ENCODE measurements at places on chromosomes 7 and 10. TPM values are rescaled to one million over a fixed set of nuclear protein-coding genes. Genes with fewer than 3 reads are reported as not detected.
A peak's percentile ranks its signal among the peaks of the same experiment; 100 is the strongest.

- no peak overlapping the region for H3K27ac ChIP-seq
- H3K36me3 ChIP-seq = no peaks in the 10 kb centered on the region
- H3K4me1 ChIP-seq = no peaks in the 10 kb centered on the region
- no peak overlapping the region for H3K4me3 ChIP-seq
- no peak for DNase-seq
Measured at GRCh38 chr7:157805713-157806112, 468.9 kb downstream of the DNAJB6 start.

The IFT22 gene
- 12.9 TPM for total RNA-seq

DNA sequence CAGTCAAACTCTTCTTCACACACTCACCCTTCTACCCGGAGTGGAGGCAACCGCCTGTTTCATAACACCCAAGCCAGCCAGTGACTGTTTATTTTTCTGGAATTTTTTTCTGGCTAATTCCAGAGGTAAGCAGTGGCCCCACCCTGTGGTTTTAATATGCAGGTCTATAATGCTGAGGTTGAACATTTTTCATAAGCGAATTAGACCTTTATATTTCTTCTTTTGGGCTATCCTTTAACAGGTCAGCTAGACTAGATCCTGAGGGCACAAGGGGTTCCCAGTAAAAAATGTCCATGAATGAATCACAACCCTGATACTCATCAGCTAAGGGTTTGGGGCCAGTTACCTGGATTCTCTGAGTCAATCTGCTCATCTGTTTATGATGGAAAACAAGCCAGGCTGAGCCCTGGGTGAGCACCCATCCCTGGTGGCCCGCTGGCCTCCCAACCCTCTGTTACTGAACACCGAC, 76.2 kb downstream of the GRB10 start:
- H3K4me3 ChIP-seq = no peak overlapping the region
- no peaks in the 10 kb centered on the region for H3K36me3 ChIP-seq
- no peak for DNase-seq

DNA sequence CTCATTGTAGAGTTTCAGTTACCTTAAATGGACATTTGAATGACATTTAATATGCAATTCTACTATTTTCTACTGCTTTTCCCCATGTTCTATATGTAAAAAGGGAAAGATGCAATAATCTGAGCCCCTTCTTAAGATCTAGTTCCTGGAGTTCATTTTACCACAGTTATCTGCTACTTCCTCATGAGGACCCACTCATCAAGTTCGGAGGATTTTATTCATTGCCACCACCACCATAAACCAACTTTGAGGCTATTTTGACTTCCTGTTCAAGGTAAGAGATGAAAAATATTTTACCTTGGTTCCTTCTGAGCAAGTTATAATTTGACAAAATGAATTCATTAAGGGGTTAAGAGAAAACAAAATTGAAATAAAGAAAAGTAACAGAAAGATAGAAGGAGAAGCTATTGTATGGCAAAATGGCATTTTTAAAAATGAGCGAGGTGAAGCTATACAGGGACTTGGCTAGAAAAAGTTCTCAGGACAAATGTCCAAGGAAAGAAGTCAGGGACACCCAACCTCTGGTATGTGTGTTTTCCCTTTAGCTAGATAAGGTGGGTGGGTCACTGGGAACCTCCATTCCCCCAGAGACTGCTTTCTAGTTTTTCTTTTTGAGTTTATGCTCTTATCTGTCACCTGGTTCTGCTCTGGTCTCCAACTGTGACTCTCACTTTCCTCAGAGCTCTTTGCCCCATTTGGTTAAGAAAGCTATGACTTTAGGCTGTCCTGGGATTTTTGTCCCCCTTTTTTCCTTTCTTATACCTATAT, 14.9 kb upstream of the FAM3C start:
- H3K27ac ChIP-seq = no peak overlapping the region
- no peak overlapping the region for H3K4me3 ChIP-seq
- no peaks in the 10 kb centered on the region for H3K36me3 ChIP-seq
- no peaks in the 10 kb centered on the region for H3K4me1 ChIP-seq

DNA sequence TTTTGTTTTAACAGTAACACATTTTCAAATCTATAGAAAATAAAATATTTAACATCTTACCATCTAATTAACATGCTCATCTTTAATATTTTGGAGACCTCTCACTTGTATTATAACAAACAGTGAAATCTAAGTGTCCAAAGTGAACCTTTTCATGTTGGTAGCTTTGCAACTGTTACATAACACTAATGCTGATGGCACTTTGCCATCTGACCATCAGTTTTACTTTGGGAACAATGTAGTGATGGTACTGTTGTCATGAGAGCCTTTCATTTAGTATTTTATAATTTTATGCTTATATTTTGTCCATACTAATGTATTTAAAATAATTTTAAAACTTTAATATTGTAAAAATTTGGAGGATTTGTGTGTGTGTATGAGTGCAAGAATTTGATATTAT, 1017.0 kb upstream of the KCND2 start:
- no peak overlapping the region for H3K27ac ChIP-seq
- H3K27me3 ChIP-seq = no peaks in the 10 kb centered on the region
- H3K4me3 ChIP-seq = no peak overlapping the region
- DNase-seq = no peak

DNA sequence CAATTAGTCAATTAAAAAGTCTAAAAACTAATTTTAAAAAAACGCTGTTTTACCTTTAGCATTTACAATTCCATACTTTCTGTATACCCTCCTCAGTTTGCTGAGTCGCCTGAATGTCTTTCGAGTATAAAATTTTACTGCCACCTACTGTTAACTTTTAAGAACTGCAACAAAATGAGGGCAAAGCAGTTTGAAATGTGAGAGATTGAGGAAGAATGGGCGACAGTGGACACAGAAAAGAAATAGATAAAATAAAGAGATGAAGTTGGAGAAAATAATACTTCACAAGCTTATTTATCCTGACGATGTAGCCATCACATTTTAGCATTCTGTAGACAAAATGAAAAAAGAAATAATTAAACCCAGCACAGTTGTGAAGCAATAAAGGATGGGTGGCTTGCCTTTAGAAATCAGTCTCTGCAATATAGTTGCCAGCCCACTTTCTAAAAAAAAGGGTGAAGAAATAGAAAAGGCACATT, 110.8 kb upstream of the PTN start:
- H3K27ac ChIP-seq = no peak overlapping the region
- no peak overlapping the region for H3K4me3 ChIP-seq
- no peaks in the 10 kb centered on the region for H3K27me3 ChIP-seq
- DNase-seq = no peak

GRCh38 chr7:120060281-120060680, 212.7 kb upstream of the KCND2 start:
- no peaks in the 10 kb centered on the region for H3K4me1 ChIP-seq
- no peak overlapping the region for H3K4me3 ChIP-seq
- H3K27ac ChIP-seq = no peak overlapping the region
- H3K27me3 ChIP-seq = no peaks in the 10 kb centered on the region
- DNase-seq = no peak

DNA sequence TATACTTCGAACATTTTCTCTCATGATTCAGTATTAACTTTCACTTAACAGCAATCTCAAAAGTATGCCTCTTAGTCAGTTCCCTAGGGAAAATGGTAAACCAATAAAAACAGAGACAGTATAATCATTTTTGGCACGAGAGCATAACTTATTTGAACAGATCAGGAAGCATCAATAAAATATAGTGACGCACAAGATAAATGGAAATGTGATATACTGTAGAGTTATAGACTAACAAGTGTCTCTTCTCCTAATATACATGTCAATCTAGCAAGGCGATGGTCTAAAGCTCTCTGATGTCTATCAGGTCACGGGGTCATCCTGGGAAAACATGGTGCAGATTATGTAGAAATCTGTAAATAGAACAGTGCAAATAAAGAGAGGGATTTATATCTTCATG, 131.6 kb downstream of the HGF start:
- no peaks in the 10 kb centered on the region for H3K27me3 ChIP-seq
- no peaks in the 10 kb centered on the region for H3K36me3 ChIP-seq
- DNase-seq = no peak
- no peak overlapping the region for H3K27ac ChIP-seq

DNA sequence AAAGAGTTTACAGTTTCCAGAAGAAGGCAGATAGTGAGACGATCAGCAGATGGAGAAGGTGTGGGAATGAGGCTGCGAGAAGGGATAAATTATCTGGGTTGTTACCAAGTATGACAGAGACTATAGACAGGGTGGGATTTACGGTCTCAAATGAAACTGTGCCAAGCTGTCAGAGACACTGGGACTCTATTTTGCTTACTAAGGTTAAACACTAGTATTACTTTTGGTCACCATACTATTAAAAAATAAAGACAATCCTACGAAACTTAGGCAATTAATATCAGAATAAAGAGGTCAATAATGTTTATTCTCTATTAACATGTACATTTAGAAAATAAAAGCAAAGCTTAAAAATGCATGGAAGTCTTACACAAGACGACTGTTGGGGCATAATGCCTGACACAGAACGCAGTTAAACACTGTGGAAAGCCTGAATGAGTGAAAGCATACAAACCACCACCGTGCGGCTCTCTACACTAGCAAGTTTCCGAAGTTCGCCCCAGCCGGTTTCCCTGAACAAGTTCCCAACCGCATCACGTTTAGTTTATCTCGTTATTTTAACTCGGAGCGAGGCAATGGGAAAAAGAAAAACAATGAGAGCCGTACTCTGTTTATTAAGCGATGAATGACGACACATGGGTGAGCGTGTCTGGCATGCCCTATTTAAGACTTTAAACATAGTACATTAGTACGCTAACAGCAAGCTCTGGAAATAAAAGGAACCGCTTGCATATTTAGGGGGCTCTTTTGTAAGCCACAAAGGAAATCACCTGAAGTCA, 909 bp upstream of the CC2D2B start:
- no peaks in the 10 kb centered on the region for H3K36me3 ChIP-seq
- peak overlapping the region; percentile 83 for H3K27ac ChIP-seq
- peak overlapping the region; percentile 76 for H3K4me3 ChIP-seq
- H3K27me3 ChIP-seq = no peaks in the 10 kb centered on the region
- peak; percentile 63 for DNase-seq

The BLVRA gene
- 14.7 TPM for total RNA-seq

The MNX1 gene
- total RNA-seq = 27.4 TPM

- peak; percentile 23 for DNase-seq
- no peaks in the 10 kb centered on the region for H3K4me1 ChIP-seq
- peak overlapping the region; percentile 95 for H3K4me3 ChIP-seq
- no peak overlapping the region for H3K27ac ChIP-seq
Measured at GRCh38 chr7:149873970-149874643, 338 bp downstream of the ATP6V0E2 start.

The HMX3 gene
- total RNA-seq = 0.35 TPM

DNA sequence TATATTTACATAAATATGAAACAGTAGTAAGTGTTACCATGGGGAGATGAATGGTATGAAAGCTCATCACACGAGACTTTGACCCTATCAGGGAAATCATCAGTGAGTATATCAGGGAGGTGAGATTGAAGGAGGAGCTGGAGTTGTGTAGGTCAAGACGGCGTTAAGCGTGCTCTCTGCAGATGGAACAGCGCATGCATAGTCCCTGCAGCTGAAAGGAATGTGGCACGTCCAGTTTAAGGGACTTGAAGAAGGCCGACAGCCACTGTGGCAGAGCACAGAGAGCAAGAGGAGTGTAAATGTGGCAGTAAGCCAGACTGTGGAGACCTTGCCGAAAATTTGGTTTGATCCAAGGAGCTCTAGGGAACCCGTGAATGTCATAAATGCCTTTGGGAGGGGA, 38.9 kb downstream of the POU6F2 start:
- no peaks in the 10 kb centered on the region for H3K36me3 ChIP-seq
- H3K4me3 ChIP-seq = no peak overlapping the region
- H3K27ac ChIP-seq = no peak overlapping the region
- H3K27me3 ChIP-seq = no peaks in the 10 kb centered on the region
- H3K4me1 ChIP-seq = no peaks in the 10 kb centered on the region

DNA sequence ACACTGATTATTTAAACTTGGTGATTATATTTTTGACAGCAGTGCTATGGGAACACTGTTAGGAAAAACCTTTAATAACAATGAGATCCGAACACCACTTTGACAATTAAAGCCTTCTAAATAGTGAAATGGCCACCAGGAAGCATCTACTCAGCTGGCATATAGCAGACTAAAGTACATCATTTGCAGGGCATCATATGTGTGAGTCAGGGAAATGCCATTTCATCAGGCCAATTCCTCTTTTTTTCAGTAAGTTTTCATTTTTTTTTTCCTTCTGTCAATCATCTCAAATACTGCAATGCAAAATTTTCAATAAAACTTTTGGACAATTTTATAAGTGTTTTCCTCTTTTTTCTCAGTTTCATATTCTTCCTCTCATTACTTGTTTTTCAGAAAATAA, 521.4 kb upstream of the SEMA3D start:
- H3K4me3 ChIP-seq = no peak overlapping the region
- H3K4me1 ChIP-seq = no peaks in the 10 kb centered on the region
- DNase-seq = no peak
- H3K27me3 ChIP-seq = no peaks in the 10 kb centered on the region
- no peaks in the 10 kb centered on the region for H3K36me3 ChIP-seq

DNA sequence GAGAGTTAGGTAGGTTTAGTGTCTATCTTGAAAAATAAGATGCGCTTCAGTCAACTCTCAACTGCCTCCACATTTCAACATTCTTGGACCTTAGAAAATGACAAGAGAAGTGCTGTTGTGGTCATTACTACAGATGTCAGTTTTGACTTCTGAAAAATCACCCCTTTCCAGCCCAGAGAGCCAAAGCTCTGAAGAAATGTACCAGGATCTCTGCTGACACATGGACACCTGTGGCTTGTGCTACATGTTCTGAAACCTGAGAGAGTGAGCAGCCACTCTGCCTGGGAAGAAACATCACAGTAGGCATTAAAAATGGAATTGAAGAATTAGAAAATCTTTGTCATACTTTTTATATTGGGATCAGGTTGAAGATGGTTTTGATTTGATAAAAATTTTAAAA, 35.9 kb upstream of the FEZF1 start:
- no peak overlapping the region for H3K27ac ChIP-seq
- DNase-seq = no peak
- H3K4me3 ChIP-seq = no peak overlapping the region
- H3K4me1 ChIP-seq = no peaks in the 10 kb centered on the region

The H2BK1 gene
- not detected for total RNA-seq

- H3K4me1 ChIP-seq = no peaks in the 10 kb centered on the region
- no peak for DNase-seq
- no peak overlapping the region for H3K27ac ChIP-seq
- H3K4me3 ChIP-seq = no peak overlapping the region
- H3K36me3 ChIP-seq = no peaks in the 10 kb centered on the region
- no peaks in the 10 kb centered on the region for H3K27me3 ChIP-seq
Measured at GRCh38 chr10:72105710-72106109, 17.4 kb upstream of the SPOCK2 start.

- H3K36me3 ChIP-seq = no peaks in the 10 kb centered on the region
- no peak overlapping the region for H3K4me3 ChIP-seq
- no peaks in the 10 kb centered on the region for H3K27me3 ChIP-seq
- no peak overlapping the region for H3K27ac ChIP-seq
- DNase-seq = peak; percentile 61
Measured at GRCh38 chr7:131859147-131859821, 302.9 kb upstream of the PODXL start.

The PWWP2B gene
- 61.0 TPM for total RNA-seq

GRCh38 chr10:79321951-79322350, 25.3 kb upstream of the PPIF start:
- H3K4me1 ChIP-seq = peaks cover 7% of the 10 kb centered on the region
- no peak for DNase-seq
- H3K4me3 ChIP-seq = no peak overlapping the region

The SH2D4B gene
- not detected for total RNA-seq

GRCh38 chr10:89309156-89310055, 7.6 kb downstream of the IFIT2 start:
- no peak overlapping the region for H3K4me3 ChIP-seq
- H3K27me3 ChIP-seq = no peaks in the 10 kb centered on the region
- no peaks in the 10 kb centered on the region for H3K36me3 ChIP-seq
- H3K4me1 ChIP-seq = no peaks in the 10 kb centered on the region
- DNase-seq = no peak

- H3K4me1 ChIP-seq = no peaks in the 10 kb centered on the region
- H3K27me3 ChIP-seq = peaks cover 13% of the 10 kb centered on the region
- no peaks in the 10 kb centered on the region for H3K36me3 ChIP-seq
- H3K4me3 ChIP-seq = no peak overlapping the region
- no peak for DNase-seq
Measured at GRCh38 chr7:1357601-1358271, 101.5 kb downstream of the MICALL2 start.
